ENCODE measurements at places on chromosomes 11 and 22.
A peak's percentile ranks its signal among the peaks of the same experiment; 100 is the strongest.

DNA sequence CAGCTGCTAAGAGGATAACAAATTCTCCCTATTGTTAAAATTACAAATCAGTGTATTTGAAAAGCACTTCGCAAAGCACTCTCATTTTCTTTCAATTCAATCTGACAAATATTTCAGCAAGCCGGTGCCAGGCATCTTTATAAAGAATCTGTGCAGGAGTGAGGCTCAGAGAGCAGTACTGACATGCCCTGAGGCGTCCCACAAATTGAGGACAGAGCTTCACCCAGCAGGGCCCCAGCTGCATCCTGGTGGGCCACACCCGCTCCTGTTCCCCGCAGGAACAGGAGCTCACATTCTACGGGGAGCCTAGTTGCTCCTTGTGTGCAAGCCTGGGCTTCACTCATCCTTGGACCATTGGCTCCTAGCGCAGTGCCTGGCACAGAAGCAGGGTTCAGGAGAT is 60.9 kb upstream of the EIF3D start:
- DNase-seq, result no peak

- no peak for DNase-seq
Observed at GRCh38 chr22:26502688-26503561, 9.3 kb downstream of the TFIP11 start.

DNA sequence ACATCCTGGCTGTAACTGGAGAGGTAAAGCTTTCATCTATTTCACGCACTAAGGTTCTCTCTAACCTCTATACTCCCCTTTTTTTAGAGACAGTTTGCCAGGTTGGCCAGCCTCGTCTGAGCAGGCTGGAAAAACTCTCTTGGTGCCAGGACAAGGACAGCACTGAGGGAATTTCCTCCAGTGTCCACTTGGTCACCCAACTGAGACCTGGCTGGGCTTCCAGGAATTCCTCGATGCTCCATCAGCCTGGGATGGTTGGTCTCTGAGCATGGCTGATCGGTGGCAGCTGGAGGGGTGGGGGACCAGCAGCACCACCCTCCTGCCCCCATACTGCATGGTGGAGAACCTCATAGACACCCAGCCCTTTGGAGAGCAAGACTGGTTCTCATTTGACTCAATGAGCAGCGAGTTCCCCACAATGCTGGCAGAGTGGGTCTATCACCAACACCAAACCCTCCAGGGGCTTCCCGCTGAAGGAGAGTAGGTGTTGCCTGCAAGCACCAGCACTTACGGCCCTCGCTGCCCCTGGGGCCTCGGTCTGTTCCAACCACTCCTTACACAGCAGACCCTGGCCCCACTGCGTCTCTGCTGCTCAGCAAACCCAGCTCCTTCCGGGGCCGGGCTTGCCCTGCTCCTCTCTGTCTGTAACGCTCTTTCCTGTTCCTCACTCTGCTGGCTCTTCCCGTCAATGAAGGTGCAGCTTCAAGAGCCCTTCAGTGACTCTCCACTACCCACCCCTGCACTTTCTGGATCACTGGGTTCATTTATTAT is 122.2 kb downstream of the ST3GAL4 start:
- no peak for DNase-seq

DNA sequence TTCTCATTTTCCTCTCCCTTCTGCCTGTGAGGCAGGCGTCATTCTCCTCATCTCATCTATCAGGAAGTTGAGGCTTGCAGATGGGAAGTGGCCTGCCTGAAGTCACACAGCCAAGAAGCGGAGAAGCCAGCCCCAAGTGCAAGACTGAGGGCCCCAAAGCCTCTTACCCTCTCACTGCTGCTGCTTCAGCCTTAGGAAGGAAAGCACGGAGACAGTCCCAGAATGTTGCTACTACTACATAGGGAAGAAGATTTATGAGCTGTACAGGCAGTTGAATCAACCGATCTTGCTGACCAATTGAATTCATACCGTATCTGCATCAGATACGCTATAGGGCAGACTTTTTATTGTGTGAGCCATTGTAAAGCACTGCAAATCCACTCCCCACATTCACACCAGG is 89.0 kb downstream of the CWC15 start:
- no peak for DNase-seq

DNA sequence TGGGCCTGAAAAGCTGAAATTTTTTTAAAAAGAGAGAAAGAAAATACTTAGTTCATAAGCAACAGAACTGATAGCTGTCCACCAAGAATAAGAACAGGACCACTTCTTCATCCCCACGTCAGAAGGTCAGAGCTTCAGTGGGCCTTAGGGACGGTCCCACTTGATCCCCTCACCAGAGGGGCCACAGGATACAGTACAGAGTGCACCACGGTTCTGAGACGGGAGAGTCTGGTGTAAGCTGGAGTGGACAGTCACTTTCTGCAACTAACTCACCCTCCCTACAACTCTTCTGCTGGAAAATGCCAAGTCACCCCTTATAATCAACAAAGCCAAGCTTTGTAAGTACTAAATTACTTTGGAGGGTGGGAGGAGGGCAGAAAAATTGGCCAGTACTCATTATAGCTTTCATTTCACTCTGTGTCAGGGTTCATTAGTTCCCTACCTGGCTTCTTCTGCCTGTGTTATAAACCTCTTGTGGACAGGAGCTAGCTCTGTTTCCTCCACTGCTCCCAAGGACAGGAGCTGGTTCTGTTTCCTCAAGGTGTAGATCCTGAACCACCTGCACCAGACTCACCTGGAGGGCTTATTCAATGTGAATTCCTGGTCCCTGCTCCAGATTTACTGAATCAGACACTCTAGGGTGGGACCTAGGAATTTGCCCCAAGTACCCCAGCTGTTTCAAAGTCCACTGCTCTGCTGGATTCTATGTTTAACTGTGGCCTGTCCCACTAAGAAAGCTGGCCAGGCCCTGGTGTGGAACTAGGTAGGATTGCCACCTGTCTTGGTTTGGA is 39.6 kb downstream of the SCGB1A1 start:
- no peak for DNase-seq

DNA sequence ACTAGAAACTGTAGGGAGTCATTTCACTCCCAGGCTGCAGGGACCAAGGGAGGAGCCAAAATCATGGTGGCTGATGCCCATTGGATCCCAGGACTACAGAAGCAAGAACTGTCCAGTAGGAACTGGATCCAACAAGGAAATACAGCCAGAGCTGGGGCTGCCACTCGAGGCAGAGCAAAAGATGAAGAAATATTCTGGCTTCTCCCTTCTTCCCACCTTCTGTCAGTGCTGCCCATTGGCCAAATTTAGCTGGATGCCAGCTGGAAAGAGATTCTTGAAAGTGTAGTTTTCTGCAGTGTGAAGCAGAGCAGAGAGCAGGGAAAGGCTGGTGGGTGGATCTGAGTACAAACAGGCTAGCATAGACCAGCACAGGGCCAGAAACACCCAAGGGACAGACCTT is 45.6 kb downstream of the COMMD9 start:
- DNase-seq, result no peak

GRCh38 chr22:29195118-29195963 is 10.4 kb upstream of the EMID1 start:
- no peak for DNase-seq

GRCh38 chr11:113773416-113774173 is at the start of gene ZW10:
TSS of gene ZW10 (minus strand) at chr11:113773692. CDS start at chr11:113773666, 26 bp downstream.
- peak; percentile 73 for DNase-seq

GRCh38 chr11:64734811-64735724 is 8.9 kb downstream of the RASGRP2 start:
- DNase-seq, result no peak

GRCh38 chr11:12075822-12076821 is 34.3 kb upstream of the MICAL2 start:
- no peak for DNase-seq
